MG63 (cell line): ENCODE measurements at places on chromosomes 13 and 19. TPM values are rescaled to one million over a fixed set of nuclear protein-coding genes. Genes with fewer than 3 reads are reported as not detected.

Gene RASGRP4
- not detected in 2 replicates for total RNA-seq

Gene CCDC70
- total RNA-seq: not detected in 2 replicates

Gene CELF5
- not detected in 2 replicates for total RNA-seq

Gene CACNA1A
- total RNA-seq: 0.56 and 3.2 TPM in 2 replicates

Gene ERFL
- total RNA-seq: not detected in 2 replicates

Gene KASH5
- total RNA-seq: not detected in 2 replicates

Gene ZNF841
- total RNA-seq: 3.6 and 4.8 TPM in 2 replicates
